ENCODE measurements at places on chromosomes 3 and 15.

- DNase-seq, result no peak
Observed at GRCh38 chr15:64548235-64548634, 87.9 kb downstream of the ZNF609 start.

- DNase-seq, result no peak
Observed at GRCh38 chr3:118369892-118370491, 664.7 kb downstream of the IGSF11 start.

GRCh38 chr15:74841891-74842373, 1.0 kb downstream of the ULK3 start:
- no peak for DNase-seq

DNA sequence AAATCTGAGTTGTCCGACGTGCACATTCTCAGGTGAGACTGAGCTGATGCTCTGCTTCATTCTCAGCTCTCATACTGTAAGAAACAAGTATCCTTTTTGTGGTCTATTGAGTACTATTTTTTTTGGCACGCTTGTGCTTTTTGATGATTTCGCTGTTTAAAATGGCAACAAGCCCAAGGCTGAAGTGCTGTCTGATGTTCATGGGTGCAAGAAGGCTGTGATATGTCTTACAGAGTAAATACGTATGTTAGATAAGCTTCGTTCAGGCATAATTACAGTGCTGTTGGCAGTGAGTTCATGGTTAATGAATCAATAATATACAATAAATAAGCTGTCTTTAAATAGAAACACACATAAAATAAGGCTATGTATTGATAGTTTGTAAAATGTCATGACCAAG, 27.2 kb downstream of the AQR start:
- no peak for DNase-seq

- DNase-seq, result no peak
Observed at GRCh38 chr3:33991673-33992072, 193.2 kb downstream of the PDCD6IP start.

DNA sequence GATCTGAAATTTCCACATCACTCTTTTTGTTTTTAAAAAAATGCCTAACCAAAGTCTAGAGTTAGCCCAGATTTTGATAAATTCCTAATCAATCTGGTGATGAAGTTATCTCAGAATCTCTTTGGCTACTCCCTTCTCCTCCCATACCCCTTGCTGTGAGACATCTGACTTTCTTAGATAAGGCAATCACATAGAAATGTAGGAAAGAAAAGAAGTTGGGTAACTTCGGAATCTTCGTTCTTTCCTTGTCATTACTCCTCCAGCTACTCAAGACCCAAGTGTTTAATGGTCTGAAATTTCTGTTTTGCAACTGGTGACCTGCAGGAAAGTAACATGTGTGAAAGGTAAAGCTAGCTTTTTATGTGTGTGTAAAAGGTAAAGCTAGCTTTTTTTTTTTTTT, 37.8 kb downstream of the MYL3 start:
- DNase-seq, result no peak

DNA sequence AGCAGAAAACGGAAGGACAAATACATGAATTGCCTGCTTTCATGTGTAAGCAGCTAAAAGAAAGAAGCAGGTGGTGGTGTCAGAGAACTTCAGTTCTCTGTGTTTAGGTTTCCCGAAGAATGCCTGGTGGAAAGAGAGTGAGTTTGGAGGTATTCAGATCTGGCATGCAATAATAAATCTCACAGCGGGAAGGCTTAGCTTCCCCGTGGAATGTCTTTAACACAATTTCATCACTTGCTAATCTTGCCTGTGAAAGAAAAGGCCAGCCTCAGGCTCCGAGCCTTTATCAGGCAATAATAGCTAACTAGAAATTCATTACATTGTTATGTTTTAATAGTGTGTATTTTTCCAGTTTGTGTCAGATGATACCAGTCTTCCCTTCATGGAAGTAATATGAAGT, 220.3 kb downstream of the PDZRN3 start:
- DNase-seq, result no peak

DNA sequence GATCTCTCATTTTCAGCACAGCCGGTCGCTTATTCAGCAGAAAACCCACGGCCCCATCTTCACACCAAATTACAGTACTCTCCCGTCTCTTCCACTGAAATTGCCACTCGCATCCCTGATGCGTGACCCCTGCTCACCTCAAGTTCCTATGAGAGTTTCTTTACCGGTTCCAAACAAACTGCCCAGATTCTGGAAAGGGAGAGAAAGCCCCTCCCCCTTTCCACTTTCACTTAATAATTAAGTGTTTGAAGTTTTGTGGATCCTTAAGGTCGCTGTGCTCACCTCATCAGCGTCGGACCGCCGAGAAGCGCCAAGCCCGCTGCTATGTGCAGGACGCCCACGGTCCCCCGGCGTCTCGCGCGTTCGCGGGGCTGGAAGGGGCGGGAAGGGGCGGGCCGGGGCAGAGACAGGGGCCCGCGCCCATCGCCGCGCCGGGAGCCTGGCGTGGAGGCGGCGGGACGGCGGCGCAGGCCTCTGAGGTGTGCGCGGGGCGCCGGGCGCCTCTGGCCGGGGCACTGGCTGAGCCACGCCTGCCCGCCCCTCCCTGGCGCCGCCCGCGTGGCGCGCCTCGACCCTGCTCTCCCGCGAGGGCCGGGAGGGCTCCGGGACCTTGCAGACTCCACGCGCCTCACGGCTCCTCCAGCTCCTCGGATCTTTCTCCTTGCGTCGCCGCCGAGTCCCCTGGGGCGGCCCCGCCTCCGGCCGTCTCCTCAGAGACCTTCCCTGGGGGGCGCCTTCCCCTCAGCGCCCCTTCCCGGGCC, at the start of gene GPR156:
Gene GPR156 (minus strand): TSS at position 476 of the 761 bp plus-strand sequence. CDS start 41,124 bp downstream, outside the sequence.
- DNase-seq, result no peak

GRCh38 chr3:4633078-4634004, 140.2 kb downstream of the ITPR1 start:
- DNase-seq, result no peak

- DNase-seq, result no peak
Observed at GRCh38 chr15:75229191-75230015, 27.7 kb downstream of the C15orf39 start.

- DNase-seq, result no peak
Observed at GRCh38 chr15:91524534-91524933, 329.0 kb upstream of the SLCO3A1 start.

- DNase-seq, result no peak
Observed at GRCh38 chr3:120153294-120153693, 59.0 kb upstream of the GSK3B start.

- no peak for DNase-seq
Observed at GRCh38 chr3:190064112-190064511, 56.6 kb downstream of the P3H2 start.

- DNase-seq, result no peak
Observed at GRCh38 chr3:27290760-27291159, 78.4 kb downstream of the NEK10 start.

DNA sequence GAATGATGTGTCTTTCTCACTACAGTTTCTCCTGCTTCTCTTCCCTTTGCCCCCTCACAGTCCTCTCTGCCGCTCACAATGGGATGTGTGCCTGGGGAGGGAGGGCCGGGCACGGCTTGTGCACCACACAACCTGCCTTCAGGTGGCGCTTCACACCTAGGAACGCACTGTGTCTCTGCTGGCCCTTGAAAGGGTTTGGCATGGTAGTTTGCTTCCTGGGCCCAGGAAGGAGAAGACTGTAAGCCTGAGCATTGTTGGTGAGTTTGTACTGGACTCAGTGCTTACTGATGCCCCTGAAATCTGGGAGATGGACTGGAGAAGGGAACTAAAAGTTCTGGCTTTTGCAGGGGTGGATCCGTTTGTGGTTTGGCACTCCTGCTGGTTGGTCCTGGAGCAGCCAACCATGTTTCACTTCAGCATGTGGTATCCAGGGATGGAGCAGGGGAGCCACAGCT, 9.2 kb downstream of the ALPK3 start:
- peak; percentile 8 for DNase-seq

DNA sequence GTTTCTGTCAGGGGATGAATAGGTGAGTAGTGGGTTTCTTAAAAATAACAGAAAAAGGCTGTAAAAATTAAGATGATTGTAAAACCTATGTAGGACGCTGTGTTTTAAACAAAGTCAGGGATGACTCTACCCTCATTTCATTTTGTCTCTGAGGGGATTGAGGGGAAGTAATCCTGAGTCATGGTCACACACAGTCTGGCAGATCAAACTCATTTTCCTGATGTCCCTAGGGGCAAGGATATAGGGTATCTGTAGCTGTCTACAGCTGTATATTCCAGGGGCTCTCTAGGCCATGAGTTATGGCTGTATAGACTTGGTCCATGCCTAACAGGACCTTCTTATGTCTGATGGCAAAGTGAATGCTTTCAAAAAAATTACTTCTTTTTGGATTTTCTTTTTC, 421.1 kb downstream of the PDCD6IP start:
- no peak for DNase-seq

GRCh38 chr15:85289677-85290365, 90.6 kb upstream of the AKAP13 start:
- DNase-seq, result peak; percentile 74

- DNase-seq, result no peak
Observed at GRCh38 chr3:70090322-70090913, 90.9 kb downstream of the SAMMSON start.

Data from COR-L47 (cell line).